Motor neuron (in vitro differentiated cells): ENCODE measurements at places on chromosomes 11 and 22. TPM values are rescaled to one million over a fixed set of nuclear protein-coding genes. Genes with fewer than 3 reads are reported as not detected.

The MS4A14 gene
- total RNA-seq: 0.43 and 0.44 TPM in 2 replicates

The PAMR1 gene
- 0.46 TPM in 1 of 2 replicates, not detected in the other for total RNA-seq

The DDI1 gene
- 0.19 and 0.44 TPM in 2 replicates for total RNA-seq

- peak; percentile 95 for ATAC-seq
Observed at GRCh38 chr11:63567044-63567840, 4.1 kb upstream of the PLAAT2 start.

GRCh38 chr11:74696939-74697675, 34.1 kb downstream of the CHRDL2 start:
- peak; percentile 89 for ATAC-seq

GRCh38 chr11:70378506-70379134, 19.7 kb upstream of the CTTN start:
- no peak for ATAC-seq

GRCh38 chr22:37410174-37411055, 16.9 kb downstream of the ELFN2 start:
- peak; percentile 25 for ATAC-seq
